ENCODE measurements at places on chromosomes 4 and X. TPM values are rescaled to one million over a fixed set of nuclear protein-coding genes. Genes with fewer than 3 reads are reported as not detected.

DNA sequence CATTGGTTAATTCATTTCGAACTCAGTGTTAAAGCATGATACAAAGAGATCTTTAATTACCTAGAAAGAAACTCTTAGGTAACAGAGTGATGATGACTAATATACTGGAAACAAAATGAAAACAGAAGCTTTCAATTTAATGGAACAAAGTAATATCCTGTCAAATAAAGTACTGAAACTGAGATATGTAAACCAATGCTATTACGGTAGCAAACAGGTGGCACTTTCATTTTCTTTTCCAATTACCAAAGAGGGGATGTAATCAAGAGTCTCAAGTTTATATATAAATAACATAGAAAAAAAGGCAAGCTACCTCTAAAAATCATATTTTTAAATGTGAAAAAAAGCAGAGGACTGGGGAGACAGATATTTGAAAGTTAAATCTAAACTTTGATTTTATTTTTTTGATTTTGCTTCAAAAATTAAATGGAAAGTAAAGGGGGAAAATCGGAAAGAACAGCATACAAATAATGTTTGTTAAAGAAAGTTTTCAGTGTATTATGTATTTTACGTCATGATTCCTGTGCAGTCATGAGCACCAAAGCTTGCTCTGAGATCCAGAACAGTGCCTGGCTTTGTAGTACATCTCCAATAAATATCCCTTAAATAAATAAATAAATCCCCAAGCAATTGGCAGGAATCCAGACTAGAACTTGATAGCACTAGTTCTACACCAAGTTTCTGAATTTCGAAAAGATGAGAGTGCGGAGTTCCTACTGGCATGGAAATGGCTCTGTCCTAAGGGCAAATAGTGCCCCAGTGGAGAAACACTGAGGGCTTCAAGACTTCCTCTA lies 25.0 kb upstream of the RAPGEF2 start:
- no peak for DNase-seq

APELA gene
- not detected for total RNA-seq

HSPA4L gene
- 5.9 TPM for total RNA-seq

GRCh38 chrX:50115973-50116372 lies 84.8 kb downstream of the AKAP4 start:
- no peak for DNase-seq

- no peak for DNase-seq
Measured at GRCh38 chrX:154452823-154453222, 5.3 kb upstream of the PLXNA3 start.

DNA sequence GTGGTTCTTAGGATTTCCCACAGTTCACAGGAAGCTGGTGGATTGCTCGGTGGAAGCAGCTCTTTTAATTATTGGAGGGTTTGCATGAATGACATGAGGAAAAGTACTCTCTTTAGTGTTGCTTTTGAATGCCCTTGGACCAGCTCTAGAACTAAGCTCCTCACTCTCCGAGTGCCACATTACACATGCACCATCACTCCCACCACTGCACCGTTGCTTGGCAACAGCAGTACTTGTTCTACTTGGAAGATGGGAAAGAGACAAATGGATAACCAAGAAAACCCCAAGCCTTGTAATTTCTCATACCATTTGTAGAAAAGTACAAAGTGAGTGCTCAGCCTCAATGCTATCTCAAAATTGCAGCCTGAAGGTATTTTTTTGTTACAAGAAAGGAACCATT lies 620.2 kb upstream of the BOD1L1 start:
- no peak for DNase-seq

GRCh38 chrX:154368630-154369448 lies 5.6 kb downstream of the FLNA start:
- peak; percentile 84 for DNase-seq

GRCh38 chr4:168537571-168537970 lies 40.7 kb downstream of the PALLD start:
- DNase-seq = no peak

RNF150 gene
- 51.3 TPM for total RNA-seq

MAP7D2 gene
- 1.0 TPM for total RNA-seq

- DNase-seq = no peak
Measured at GRCh38 chrX:33161829-33162228, 49.5 kb downstream of the DMD start.

GRCh38 chrX:22063284-22063683 lies 31.2 kb downstream of the PHEX start:
- no peak for DNase-seq

ERVMER34-1 gene
- total RNA-seq = 3.8 TPM

- no peak for DNase-seq
Measured at GRCh38 chrX:67749536-67749935, 205.7 kb downstream of the AR start.

ERCC6L gene
- 0.11 TPM for total RNA-seq

DNA sequence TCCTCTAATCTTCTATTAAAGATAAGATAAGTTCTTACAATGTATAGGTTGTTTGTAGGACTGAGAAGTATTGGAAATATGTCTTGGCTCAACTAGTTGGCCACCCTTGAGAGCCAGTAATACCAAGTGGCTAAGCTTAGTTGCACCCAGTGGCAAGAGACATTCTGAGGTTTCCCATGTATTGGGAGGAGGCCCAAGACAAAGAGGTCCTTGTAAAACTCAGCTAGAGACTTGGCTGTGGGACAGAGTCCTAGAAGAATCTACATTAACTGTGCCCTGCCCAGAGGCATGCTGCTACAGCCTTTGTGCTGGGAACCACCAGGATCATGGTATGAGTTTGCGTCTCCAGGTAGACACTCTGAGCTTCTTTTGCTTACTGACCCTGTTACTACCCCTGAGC lies 41.9 kb upstream of the SLC4A4 start:
- no peak for DNase-seq

DNA sequence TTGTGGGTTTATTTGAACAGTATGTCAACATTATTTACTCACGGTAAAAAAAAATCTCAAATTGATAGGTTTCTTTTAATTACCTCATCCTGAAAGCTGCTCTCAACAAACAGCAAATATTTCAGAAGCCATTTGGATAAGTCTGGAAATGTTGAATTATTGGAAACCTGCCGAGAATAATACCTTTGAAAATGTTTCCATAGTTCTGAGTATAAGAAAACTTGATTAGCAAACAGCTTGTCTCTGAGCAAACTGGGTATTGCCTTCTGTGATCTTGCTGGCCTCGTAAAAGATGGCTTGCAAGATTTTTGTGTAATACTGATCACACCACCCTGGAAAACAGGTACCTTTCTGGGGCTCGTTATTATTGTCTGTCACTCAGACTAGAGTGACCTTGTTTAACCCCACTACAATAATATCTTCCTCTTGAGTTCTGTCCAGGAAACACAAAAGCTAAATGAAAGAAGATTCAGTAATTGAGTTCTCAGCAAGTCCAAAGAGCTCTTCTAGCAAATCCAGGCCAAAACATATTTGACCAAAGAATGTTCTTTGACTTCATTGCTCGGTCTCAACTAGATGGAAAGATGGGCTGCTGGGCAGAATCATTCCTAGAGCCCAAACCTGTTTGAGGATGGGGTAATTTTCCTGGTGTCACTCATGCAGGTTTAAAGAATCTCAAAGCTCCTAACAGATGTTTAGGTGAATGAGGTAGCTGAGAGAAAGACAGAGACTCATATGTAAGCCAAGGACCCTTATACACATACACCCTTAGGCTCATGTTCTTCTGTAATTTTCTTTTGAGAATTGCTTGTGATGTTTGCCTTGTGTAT lies 255.6 kb upstream of the JADE1 start:
- no peak for DNase-seq

FAM236B gene
- total RNA-seq = not detected

DNA sequence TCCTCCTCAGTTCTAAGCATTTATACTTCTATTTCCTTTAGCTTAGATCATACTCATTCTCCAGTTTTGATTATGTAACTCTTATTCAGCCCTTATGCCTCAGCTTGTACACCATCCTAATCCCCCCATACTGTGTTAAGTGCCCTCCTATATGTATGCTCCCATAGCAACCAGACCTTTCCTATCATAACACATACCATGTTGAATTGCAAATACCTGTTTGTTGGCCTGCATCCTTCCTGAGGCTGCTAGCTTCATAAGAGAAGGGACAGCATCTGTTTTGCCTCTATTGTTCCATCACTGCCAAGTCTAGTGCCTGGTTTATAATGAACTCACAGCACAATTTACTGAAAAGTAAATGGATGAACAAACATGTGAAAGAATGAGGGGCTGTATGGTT lies 443.7 kb downstream of the CENPC start:
- DNase-seq = no peak

DNA sequence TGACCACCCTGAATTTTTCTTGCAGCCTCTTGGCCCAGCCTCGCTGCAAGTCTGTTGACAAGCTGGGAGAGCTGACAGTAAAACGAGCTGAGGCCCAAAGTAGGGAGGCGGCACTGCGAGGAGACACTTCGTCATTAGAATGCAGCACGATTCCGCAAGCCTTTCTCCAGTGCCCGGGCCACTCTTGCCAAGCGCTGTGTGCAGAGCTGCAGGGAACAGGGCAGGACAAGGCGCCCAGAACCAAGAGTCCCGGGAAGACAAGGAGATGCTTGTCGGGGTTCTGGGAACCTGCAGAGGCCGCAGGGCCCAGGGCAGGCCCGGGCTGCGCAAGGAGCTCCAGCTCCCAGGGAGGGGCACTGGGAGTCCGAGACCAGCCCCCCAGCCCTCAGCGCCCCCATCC lies 187.1 kb downstream of the BCOR start:
- no peak for DNase-seq

DNA sequence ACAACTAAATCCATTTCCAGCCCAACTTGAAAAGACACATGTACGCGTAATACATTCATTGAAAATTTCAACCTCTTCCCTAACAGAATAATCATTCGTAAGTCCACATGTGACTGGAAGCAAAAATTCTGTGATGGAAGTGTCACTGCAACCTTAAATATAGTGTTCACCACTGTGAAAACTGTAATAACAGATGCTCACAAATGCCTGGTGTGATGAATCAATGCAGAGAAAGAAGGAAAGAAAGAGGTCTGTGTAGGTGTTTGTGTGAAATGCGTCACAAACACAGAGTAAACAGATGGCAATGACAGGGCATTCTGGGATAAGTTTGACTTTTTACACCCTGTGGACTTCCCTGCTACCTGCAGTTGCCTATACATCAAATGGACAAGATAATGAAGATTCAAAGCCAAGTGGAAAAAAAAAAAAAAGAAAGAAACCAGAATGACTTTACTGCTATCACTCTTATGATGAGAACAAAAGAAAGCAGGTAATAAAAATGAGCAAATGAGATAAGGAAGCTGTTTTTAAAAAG lies 123.3 kb downstream of the EPHA5 start:
- DNase-seq = no peak

FANCB gene
- total RNA-seq = 0.53 TPM

GRCh38 chr4:132592340-132592739 lies 556.8 kb upstream of the PCDH10 start:
- DNase-seq = no peak

- no peak for DNase-seq
Measured at GRCh38 chr4:95394752-95395306, 153.9 kb downstream of the UNC5C start.

GDI1 gene
- 97.6 TPM for total RNA-seq

AFP gene
- total RNA-seq = not detected

GRCh38 chr4:15899511-15899910 lies 39.0 kb downstream of the FGFBP1 start:
- DNase-seq = no peak

DNA sequence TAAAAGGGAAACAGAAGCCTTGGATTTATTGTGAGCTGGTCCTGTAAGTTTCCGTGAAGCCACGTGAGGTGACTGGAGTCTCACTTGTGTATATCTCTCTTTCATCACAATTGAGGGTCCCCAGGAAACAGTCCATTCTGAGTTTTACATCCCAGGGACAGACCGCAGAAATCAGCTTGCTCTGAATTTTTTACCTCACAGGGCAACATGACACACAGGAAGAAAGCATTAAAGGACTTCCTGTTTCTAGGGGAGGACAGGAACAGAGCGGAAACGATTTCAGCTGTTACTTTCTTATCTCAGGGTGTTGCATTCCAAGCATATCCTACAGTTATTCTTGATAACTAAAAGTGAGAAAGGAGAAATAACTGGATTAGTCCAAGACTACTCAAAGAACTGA lies 553.5 kb downstream of the TRAM1L1 start:
- DNase-seq = no peak

DNA sequence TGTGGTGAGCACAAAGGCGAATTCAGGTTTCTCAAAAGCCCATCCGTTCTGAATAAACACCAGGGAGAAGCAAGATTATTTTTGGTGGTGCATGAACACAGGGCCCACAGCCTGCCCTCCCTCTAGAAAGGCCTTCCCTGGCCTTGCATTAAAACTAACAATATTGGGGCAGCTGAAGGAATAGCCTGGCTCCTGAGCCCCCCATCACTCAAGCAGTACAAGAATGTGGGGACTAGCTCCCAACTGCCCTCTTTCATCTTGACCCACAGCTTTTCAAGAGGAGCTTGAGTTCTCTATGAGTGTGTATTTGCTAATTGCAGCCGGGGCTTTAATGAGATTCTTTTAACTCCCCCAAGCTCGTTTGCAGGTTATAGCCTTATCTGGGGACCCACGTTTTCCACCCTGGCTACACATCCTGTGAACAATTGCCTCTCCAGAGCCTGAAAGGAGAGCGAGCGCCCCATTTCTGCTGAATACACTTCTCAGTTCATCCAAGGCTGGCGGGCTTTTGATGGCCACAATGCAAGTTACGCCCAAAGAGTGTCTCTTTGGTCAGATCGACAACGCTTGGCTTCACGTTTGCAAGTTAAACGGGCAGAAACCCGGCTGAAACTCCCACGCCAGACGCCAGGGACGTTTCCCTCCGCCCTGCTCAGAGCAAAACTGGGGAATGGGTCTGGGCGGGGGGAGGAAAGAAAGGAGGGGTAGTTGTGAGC lies 4.7 kb upstream of the GSX2 start:
- DNase-seq = no peak

SUPT20HL2 gene
- total RNA-seq = not detected

CXorf65 gene
- not detected for total RNA-seq

GRCh38 chr4:168717847-168718246 lies 221.0 kb downstream of the PALLD start:
- peak; percentile 27 for DNase-seq

FHDC1 gene
- total RNA-seq = 0.42 TPM

- no peak for DNase-seq
Measured at GRCh38 chr4:15691346-15692135, 9.9 kb downstream of the FAM200B start.

DNA sequence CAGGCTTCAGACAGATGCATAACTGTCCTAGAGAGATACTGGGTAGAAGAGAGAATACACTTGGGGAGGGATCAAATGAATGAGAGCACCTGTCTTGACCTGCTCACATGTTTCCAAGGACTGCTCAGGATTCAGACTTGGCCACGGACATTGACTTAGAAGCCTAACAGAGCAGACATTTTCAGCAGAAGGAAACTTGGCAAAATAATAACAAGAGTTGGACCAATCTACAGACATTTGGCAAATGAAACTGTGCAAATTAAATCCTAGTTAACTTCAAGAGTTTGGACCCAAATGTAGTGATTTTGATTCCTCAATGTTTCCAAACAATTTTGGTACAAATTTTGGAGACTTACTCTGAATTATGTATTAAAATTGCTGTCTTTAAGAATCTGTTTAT lies 223.9 kb downstream of the CAMK2D start:
- no peak for DNase-seq

GRCh38 chrX:54978448-54978847 lies 15.5 kb downstream of the PFKFB1 start:
- DNase-seq = no peak

TMEM271 gene
- total RNA-seq = not detected

SPANXA2 gene
- not detected for total RNA-seq

- no peak for DNase-seq
Measured at GRCh38 chr4:152735396-152735859, 44.1 kb downstream of the TIGD4 start.

- DNase-seq = no peak
Measured at GRCh38 chrX:16134936-16135335, 11.6 kb downstream of the GRPR start.

LINC00632 gene
- total RNA-seq = 330 TPM

SERPINA7 gene
- total RNA-seq = not detected

All from right cardiac atrium (tissue), 5 donors.